ENCODE measurements at places on chromosomes 16 and 17.

DNA sequence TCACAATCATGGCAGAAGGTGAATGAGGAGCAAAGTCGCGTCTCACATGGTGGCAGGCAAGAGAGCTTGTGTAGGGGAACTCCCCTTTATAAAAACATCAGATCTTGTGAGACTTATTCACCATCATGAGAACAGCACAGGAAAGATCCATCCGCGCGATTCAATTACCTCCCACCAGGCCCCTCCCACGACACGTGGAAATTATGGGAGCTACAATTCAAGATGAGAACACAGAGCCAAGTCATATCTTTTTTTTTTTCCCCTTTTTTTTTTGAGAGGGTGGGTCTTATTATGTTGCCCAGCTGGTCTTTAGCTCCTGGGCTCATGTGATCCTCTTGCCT, 60.0 kb downstream of the RPTOR start:
- DNase-seq, result no peak

- no peak for DNase-seq
These were observed 31.8 kb upstream of the AXIN2 start for GRCh38 chr17:65593092-65593854.

DNA sequence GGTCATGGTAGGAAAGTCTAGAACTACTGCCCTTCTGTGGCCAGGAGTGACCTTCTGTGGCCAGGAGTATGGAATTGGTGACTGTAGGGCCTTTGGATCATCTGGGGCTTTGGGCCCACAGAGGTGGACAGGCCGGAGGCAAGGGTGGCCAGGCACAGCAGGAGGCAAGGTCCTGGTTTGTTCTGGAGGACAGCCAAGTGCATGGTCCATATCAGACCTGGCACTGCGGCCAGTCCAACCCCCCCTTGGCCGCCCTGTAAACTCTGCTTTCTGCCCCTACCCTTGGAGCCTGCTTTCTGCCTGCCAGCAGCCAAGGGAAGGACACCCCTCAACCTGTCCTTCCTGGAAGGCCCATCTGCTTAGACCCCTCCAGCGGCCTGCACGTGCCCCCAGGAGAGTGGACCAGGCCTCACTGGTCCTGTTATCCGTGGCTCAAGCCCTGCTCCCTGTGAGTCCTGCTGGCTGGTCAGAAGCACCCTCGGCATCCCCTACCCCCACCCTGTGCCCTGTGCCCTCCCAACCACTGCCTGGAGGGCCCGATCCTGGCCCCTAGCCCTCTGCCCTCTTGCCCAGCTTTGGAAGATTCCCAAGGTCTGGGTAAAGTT, 2.3 kb upstream of the DCXR start:
- no peak for DNase-seq

DNA sequence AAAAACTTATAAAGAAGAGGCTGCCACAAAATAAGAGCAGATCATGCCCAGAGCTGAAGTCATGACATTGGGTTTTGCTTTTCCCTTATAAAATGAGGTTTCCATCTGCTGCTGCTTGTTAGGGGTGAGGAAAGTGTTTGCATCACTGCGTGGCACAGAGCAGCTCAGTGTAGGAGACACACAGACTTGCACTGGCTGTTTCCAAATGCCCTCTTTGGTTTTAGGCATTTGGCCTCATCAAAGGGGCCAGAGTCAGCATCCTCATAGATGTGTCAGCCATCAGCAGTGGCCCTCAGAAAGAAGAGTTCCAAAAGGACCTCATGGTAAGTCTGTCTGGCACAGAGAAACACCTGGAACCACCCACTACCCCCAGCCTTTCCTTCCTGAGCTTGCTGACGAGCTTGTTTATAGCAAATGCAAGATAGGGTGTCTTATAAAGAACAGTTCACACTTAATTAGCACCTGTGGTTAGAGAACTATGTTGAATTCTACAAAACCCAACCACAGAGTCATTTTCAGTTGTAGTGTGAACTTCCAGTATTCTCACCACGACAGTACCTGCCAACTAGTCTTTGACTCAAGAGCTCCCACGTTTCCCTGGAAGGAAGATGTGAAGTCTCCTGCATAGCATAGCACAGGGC, 17.0 kb downstream of the VWA3A start:
- DNase-seq, result no peak

- DNase-seq, result no peak
These were observed 330.3 kb upstream of the XYLT1 start for GRCh38 chr16:17801068-17801467.

DNA sequence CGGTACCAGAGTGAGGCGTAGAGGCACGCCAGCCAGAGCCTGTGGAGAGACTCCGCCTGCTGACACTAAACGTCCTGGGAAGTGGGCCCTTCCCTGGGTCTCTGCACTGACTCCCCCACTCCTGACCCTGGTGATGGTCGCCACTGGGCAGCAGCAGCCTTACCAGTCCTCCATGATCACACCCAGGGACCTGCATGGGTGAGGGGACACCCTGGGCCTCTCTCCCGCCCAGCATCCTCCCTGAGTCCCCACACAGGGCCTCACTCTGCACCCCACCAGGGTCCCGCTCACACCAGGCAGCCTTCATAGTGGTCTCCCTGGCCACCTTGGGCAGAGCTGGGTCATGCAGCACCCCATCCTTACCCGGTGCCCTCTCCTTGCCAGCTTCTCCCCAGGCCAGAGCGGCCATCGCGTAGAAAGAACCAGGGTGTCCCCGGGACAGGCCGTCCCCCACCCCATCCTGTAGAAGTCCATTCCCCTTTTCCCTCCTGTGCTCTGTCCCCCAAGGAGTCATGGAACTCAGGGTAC, 10.7 kb downstream of the RGS11 start:
- no peak for DNase-seq

Measured in stimulated activated CD4-positive, alpha-beta T cell treated with anti-CD3 and anti-CD28 coated beads, Interleukin-1b, Interleukin-23, amount 100 ng/mL, for 4 hours (primary cell).